Prostate gland (tissue), 2 donors: ENCODE measurements at places on chromosomes 16 and 17.

DNA sequence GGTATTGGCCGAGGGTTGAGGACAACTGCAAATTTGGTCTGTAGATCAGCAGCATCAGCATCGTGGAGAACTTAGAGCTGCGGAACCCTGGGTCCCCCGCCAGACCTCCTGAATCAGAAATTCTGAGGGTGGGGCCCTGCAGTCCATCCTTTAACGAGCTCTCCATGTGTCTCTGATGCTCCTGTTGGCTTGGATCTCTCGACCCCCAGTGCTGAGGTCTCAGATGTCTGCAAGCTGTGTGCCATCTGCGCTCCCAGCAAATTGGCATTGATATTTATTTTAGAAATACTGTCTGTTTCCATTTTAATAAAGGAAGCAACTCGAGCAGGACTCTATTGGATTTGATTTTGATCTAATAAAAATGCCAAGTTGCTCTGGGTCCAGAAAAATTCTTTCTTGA is 250.0 kb downstream of the KATNIP start:
- DNase-seq, result no peak
- H3K4me3 ChIP-seq, result no peak overlapping the region
- H3K4me1 ChIP-seq, result no peaks in the 10 kb centered on the region
- no peaks in the 10 kb centered on the region for H3K27me3 ChIP-seq
- H3K27ac ChIP-seq, result no peak overlapping the region
- H3K36me3 ChIP-seq, result no peaks in the 10 kb centered on the region

- H3K36me3 ChIP-seq, result no peaks in the 10 kb centered on the region
- H3K27me3 ChIP-seq, result no peaks in the 10 kb centered on the region
- H3K4me1 ChIP-seq, result peaks cover 8% of the 10 kb centered on the region
- peak; percentile 30 for DNase-seq
- peak overlapping the region; percentile 98 for H3K27ac ChIP-seq
These were observed 5.0 kb downstream of the SEC14L1 start for GRCh38 chr17:77145612-77146245.

GRCh38 chr17:46818929-46819859 is 702 bp upstream of the WNT3 start:
- H3K36me3 ChIP-seq, result no peaks in the 10 kb centered on the region
- H3K27ac ChIP-seq, result no peak overlapping the region
- DNase-seq, result no peak
- H3K4me1 ChIP-seq, result peaks cover 5% of the 10 kb centered on the region
- no peak overlapping the region for H3K4me3 ChIP-seq

DNA sequence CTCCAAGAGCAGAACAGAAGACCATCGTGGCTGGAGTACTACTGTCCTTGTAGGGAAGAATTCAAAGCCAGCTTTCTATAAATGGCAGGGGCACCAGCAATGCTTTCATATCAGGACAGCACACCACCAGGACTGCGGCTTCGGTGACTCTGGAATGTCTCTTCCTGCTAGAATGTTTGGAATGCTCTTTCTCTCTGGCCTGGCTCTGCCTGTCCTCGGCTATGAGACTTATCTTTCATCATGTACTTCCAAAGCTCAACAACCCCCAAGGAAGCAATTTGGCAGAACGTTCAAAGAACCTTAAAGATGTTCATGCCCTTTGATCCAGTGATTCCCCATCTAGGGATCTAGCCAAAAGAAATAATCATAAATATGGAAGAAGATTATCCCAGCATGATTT is 52.7 kb upstream of the NOG start:
- no peak overlapping the region for H3K4me3 ChIP-seq
- no peak overlapping the region for H3K27ac ChIP-seq
- DNase-seq, result no peak
- H3K4me1 ChIP-seq, result no peaks in the 10 kb centered on the region
- no peaks in the 10 kb centered on the region for H3K36me3 ChIP-seq

DNA sequence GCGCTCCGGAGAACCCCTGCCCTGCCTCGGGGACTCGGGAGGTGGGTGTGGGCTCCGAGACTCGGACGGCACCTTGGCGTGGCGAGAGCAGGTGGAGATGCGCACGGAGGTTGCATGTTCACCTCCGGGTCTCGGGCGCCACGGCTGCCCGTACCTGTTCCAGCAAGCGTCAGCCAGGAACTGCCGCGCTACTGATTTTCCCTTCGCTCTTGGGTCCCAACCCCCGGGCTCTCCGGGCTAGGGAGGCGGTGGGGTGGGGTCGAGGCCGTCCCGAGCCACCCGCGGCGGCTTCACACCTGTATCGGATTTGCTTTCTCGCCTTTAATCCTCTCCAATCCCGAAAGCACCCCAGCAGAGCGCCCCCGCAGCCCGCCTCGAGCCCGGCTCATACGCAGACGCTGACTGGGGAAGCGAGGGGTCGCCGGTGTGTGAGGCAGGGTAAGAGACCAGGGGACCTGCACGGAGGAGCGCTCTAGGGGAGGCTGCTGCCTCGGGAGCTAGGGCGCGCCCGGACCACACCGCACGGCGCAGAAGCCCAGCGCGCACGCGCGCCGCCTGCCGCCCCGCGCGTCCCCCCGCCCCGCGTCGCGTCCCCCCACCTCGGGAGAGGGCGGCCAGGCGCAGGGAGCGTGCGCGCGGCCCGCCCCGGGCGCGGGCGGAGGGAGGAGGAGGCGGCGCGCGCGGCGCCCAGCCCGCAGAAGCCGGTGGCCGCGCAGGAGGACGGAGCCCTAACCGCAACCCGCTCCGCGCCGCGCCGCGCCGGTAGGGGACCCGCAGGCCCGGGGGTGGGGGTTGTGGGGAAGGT is at the start of gene DUSP14:
Gene DUSP14 (plus strand): TSS at position 695 of the 805 bp plus-strand sequence. CDS start 22,382 bp downstream, outside the sequence.
- no peaks in the 10 kb centered on the region for H3K36me3 ChIP-seq
- peak; percentile 80 for DNase-seq
- H3K4me3 ChIP-seq, result peak within 1 kb of the TSS; percentile 81
- H3K27ac ChIP-seq, result peak within 1 kb of the TSS; percentile 90
- H3K27me3 ChIP-seq, result no peaks in the 10 kb centered on the region

GRCh38 chr17:82283208-82283749 is 9.8 kb upstream of the CSNK1D start:
- no peaks in the 10 kb centered on the region for H3K36me3 ChIP-seq
- no peaks in the 10 kb centered on the region for H3K27me3 ChIP-seq
- H3K4me1 ChIP-seq, result peaks cover 6% of the 10 kb centered on the region
- no peak overlapping the region for H3K4me3 ChIP-seq
- H3K27ac ChIP-seq, result peak overlapping the region; percentile 52

GRCh38 chr16:75379339-75379738 is 54.0 kb downstream of the CFDP1 start:
- no peak overlapping the region for H3K27ac ChIP-seq
- H3K4me1 ChIP-seq, result no peaks in the 10 kb centered on the region
- H3K4me3 ChIP-seq, result no peak overlapping the region
- no peaks in the 10 kb centered on the region for H3K27me3 ChIP-seq

DNA sequence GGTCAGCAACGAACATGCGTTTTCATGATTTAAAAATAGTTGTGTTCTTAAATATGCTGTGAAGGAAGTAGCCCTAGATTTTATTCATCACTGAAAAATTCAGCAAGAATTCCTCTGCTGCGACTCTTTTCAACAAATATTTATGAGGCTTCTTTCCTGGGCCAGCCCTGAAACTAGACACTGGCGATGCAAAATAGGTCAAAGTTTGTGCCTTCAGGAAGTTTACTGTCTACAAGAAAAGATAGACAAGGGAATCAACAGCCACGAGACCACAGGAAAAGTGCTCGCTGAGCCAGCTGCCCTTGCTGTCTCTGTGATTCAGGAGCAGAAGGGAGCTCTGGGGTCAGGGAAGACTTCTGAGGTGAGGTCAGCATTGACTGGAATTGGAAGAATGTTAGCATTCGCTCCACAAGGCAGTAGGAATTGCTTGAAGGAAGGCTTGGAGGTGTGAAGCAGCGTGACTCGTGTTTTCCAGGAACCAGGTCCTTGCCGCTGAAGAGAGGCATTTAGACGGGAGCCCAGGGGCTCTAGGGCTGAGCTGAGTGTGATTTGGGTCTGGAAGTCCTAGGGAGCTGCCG is 1.9 kb upstream of the RPL26 start:
- no peak overlapping the region for H3K4me3 ChIP-seq
- peaks cover 21% of the 10 kb centered on the region for H3K4me1 ChIP-seq
- no peak overlapping the region for H3K27ac ChIP-seq
- DNase-seq, result no peak
- no peaks in the 10 kb centered on the region for H3K27me3 ChIP-seq
- peaks cover 5% of the 10 kb centered on the region for H3K36me3 ChIP-seq

DNA sequence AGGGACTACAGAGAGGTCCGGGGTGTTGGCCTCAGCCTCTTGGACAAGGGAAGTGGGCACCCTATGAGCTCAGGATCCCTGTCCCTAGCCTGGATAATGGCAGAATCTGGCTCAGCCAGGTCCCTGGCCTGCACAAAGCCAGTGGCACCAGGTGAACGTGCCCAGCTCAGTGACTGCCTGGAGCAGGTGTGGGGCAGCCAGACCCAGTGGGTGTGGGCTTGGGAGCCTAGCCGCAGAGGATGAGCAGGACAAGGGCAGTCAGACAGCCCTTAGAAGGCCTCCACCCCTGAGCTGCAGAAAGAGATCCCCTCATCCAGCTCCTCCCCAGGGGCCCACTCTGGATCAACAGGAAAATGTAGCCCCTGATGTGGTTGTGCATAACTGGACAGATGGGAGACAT is 585.3 kb downstream of the KCNJ18 start:
- DNase-seq, result no peak
- no peaks in the 10 kb centered on the region for H3K4me1 ChIP-seq
- H3K27ac ChIP-seq, result no peak overlapping the region
- H3K36me3 ChIP-seq, result no peaks in the 10 kb centered on the region
- no peaks in the 10 kb centered on the region for H3K27me3 ChIP-seq
- H3K4me3 ChIP-seq, result no peak overlapping the region

DNA sequence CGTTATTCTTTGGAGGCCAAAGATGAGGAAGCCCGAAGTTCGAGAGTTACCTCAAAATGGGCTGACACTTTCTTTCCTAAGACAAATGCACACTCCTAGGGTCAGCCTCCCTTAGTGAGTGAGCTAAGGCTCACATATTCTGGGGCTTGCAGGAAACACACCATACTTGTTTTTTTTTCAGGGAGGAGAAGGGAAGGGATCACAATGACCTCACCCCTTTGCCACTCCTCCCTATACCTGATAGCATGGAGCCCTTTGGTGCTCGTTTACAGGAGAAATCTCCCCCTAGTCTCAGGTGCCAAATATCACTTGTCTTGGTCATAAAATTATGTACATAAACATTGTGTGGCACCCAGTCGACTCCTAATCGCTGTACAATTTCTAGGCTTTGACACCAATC is 4.6 kb upstream of the TMEM100 start:
- H3K27ac ChIP-seq, result no peak overlapping the region
- H3K27me3 ChIP-seq, result peaks cover 2% of the 10 kb centered on the region
- no peak overlapping the region for H3K4me3 ChIP-seq

- H3K4me1 ChIP-seq, result no peaks in the 10 kb centered on the region
- no peaks in the 10 kb centered on the region for H3K36me3 ChIP-seq
- H3K27ac ChIP-seq, result no peak overlapping the region
- H3K27me3 ChIP-seq, result no peaks in the 10 kb centered on the region
- DNase-seq, result no peak
- H3K4me3 ChIP-seq, result no peak overlapping the region
These were observed 59.5 kb downstream of the MAF start for GRCh38 chr16:79540825-79541595.
